Glomerular endothelial cell (primary cell): ENCODE measurements at places on chromosomes 6 and 20.

- DNase-seq: no peak
These were observed 3.9 kb upstream of the TRIM38 start for GRCh38 chr6:25958700-25959162.

- no peak for DNase-seq
These were observed 18.8 kb downstream of the TDRD6 start for GRCh38 chr6:46706464-46706863.

GRCh38 chr6:72133324-72133723 lies 247.0 kb downstream of the RIMS1 start:
- no peak for DNase-seq

DNA sequence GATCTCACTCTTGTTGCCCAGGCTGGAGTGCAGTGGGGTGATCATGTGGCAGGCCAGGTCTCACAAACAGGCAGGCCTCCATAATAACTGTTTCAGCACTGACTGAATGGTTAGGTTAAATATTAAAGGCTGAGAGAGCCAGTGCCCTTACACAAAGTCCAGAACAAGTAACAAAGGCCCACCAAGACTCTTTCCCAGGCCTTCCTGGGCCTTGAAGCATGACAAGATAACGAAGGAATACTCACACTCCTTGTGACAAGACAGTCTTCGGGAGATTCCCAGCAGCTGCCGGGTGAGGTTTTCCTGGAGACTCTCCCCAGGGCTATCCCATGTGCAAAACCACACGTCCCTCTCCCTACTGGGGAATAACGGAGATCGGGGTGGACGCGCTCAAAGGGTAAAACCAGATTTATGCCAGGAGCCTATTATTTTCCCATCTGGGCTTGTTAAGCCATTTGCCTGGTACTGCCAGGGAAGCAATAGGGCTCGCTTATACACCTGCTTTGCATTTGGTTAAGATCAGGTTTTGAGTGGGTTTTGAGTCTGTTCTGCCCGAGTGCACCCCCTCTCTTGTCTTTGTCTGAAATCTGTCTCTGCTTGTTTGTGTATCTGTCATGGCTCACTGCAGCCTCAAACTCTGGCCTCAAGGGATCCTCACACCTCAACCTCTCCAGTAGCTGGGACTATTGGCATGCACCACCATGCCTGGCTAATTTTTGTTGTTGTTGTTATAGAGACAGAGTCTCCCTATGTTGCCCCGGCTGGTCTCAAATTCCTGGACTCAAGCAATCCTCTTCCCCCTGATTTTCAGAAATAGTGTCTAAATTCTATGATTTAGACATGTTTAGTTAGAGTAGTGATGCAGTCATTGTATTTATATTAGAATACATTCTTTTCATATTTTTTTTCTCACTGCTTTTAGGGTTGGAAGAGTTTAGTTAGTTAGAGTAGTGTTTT lies 1.4 kb upstream of the ENPP3 start:
- no peak for DNase-seq

GRCh38 chr20:52083627-52084232 lies 107.8 kb downstream of the ZFP64 start:
- peak; percentile 37 for DNase-seq

DNA sequence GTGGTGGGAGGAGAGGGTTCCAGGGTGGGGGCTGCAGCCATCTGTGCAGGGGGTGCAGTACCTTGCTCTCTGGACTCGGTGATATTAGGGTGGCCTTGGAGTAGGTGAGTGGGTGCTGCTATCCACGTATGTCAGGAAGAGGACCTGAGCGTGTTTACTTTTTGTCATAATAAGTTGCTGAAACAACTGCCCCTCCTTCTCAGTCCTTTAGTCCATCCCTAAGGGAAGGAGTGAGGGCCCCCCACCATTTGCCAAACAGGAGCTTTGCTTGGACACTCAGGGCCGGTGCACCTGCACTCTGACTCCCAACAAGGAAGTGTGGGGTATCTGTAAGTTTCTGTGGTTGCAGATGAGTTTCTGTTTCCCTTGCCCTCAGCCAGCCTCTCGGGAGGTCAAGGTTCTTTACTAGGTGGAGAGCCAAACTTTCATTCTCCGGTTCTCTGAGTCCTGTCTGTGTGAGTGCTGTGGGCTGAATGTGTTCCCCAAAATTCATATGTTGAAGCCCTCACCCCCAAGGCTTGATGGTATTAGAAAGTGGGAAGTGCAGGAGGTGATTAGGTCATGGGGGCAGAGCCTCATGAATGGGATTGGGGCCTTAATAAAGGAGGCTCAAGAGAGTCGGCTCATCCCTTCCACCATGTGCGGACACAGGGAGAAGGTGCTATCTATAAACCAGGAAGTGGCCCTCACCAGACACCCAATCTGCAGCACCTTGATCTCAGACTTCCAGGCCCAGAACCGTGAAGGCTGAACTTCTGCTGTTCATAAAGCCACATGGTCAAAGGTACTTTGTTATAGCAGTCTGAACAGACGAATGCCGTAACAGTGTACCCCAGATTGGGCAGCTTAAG lies 19.6 kb upstream of the CCR6 start:
- no peak for DNase-seq

- DNase-seq: no peak
These were observed 77.9 kb downstream of the MRPL14 start for GRCh38 chr6:44049163-44049988.

GRCh38 chr20:33635341-33635740 lies 26.8 kb upstream of the C20orf144 start:
- no peak for DNase-seq

- DNase-seq: no peak
These were observed 21.9 kb downstream of the DACT2 start for GRCh38 chr6:168297643-168298042.

- no peak for DNase-seq
These were observed 45.5 kb downstream of the MLIP start for GRCh38 chr6:54156650-54157250.

- no peak for DNase-seq
These were observed 274.1 kb downstream of the CLIC5 start for GRCh38 chr6:45741437-45742171.

DNA sequence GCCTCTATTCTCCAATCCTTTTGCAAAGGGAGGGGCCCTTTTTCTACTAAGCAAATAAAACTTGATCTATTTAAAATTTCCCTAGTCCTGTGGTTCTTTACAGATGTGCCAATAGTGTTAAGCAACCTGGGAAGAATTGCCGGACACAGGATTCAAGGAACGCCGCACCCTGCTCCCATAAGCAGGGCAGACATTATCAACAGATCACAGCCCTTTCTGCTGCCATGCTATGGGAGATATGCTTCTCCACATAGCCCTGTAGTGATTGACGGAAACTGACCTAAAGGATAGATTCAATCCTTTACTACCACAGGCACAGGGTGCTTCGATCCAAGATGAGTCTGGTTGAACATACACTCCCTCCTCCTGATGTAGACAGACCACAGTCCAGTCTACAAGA lies 118.4 kb upstream of the TRAF3IP2 start:
- DNase-seq: no peak

DNA sequence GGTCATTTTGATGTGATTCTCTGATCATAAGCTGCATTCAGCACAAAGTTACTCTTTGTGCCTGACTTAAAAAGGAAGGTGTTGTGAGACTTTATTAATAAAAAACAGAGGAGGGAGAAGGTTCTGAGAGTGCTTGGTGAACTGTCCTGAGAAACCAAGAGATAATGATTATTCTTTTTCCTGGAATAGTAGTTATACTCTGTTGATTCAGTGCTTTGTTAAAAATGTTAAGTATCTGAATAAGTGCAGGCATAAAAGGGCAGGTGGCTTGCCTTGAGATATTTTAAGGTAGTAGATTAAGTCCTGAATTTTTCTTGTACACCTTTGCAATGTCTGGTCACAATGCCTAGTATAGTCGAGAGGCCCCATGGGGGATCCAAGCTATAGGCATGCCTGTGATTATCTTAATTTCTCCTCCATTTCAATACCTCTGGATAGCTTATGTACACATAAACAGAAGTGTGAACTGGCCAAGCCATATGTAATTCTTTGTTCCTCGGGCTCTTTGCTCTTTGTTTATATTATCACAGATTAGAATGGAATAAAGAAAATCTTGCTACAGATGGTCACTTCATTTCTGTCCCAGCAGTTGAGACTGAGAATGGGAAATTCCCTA lies 50.0 kb downstream of the SOBP start:
- DNase-seq: no peak

DNA sequence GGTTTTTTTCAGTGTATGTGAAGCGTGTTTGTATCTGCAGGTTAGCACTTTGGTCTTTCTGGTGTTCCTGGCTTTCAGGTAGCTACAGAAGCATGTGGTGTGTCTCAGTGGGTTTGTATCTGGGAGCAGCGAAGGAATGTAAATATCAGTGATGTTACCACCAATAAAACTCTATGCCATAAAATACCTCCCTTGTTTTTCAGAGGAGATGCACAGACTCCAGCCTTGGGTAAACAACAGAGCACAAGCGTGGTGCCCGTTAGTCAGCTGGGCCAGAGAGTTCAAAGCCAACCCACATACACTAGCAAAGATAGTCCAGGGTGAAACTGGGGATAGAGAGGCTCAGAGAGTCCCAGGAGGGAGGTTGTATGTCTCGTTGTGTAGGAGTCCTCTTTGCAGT lies 393.8 kb downstream of the SMOC2 start:
- DNase-seq: no peak

GRCh38 chr6:54236984-54237383 lies 71.3 kb upstream of the TINAG start:
- DNase-seq: no peak

GRCh38 chr6:38460186-38460585 lies 179.5 kb downstream of the BTBD9 start:
- no peak for DNase-seq

GRCh38 chr20:23093613-23094012 lies 7.5 kb upstream of the CD93 start:
- DNase-seq: no peak

DNA sequence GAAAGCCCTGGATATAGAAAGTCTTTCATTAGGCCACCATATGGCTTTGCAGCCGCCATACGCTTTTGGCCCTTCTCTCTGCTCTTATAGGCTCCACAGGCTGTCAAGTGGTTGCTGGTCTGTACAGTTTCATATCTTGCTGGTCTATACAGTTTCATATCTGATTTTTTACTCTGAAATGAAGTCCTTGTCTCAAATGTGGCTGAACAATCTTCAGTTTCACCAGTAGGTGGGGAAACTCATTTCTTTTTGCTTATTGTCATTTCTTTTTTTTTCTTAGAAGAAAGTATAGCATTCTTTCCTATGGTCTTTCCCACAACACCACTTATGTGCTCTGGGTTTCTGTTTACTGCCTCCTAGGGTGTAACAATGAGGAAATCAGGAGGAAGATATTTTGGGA lies 771.4 kb upstream of the MMS22L start:
- no peak for DNase-seq

DNA sequence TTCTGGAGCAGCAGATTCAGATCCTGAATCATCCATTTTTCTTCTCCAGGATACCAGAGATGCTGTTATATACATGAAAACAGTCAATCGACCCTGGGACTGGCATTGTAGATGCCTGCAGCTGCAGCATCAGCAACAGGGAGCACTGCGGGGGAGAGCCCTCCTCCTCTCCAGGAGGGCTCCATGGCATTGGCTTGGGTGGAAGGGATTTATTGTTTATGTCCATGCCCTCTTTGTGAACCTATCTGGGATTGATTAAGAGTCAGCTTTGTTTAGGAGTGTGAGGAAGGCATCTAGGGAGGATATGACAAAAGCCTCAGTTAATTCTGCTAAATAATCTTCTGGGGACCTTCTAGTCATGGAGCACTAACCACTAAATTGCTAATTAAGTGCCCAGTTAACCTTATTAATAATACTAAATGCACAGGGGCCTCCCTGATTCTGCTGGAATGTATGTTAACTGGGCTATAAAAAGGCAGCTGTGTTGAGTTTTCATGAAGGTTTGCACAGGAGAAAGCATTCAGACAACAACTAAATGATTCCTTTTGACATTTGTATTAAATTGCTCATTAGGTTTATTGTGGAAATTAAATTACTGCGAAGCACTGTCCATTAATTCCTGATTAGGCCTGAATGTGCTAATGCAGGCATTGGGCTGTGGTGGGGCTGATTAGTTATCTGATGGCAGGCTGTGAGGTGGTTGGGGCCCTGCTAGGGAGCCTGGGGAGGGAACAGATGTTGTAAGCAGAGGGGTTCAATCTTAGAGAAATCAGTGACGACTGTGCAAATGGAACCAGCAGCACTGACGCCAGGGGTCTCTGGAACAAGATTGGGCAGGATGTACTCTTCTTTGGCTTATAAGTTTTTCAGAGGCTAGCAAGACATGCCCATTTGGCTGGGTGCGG lies 57.6 kb downstream of the IMPG1 start:
- no peak for DNase-seq

- DNase-seq: peak; percentile 34
These were observed 42.8 kb downstream of the HLA-DPB1 start for GRCh38 chr6:33118525-33119123.

DNA sequence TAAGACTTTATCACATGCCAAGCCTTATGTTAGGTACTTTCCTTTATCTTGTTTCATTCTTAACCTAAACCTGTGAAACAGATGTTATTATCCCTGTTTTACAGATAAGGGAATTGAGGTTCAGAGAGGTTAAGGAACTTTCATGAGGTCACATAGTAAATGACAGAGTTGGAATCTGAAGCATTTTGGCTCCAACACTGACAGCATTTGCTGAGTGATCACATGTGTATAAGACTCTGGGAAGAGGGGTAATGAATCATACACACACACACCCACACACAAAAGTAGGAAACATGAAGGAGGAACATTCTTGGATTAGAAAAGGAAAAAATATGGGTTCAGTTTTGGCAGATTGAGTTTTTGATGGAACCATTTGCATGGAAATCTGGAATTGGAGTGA lies 212.5 kb downstream of the GJA1 start:
- DNase-seq: peak; percentile 63

- DNase-seq: no peak
These were observed 467.4 kb upstream of the CITED2 start for GRCh38 chr6:139841794-139842215.

DNA sequence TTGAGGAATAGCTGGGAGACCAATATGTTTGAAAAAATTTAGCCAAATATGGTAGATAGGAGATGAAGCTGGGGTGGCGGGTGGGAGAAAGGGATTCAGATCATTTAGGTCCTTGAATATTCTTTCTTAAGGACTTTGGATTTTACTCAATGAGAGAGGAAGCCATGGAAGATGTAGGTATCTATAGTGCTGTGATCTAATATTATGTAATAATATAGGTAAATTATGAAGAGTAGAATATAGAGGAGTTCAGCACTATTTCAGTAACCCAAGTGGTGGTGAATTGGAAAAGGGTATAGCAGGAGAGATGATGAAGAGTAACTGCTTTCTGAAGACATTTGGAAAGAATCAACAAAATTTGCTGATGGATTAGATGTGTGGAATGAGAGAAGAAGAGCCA lies 417.6 kb downstream of the UTRN start:
- DNase-seq: no peak

- DNase-seq: no peak
These were observed 22.0 kb upstream of the NUP153 start for GRCh38 chr6:17728551-17729222.
